ENCODE measurements at places on chromosomes 3 and 15.

DNA sequence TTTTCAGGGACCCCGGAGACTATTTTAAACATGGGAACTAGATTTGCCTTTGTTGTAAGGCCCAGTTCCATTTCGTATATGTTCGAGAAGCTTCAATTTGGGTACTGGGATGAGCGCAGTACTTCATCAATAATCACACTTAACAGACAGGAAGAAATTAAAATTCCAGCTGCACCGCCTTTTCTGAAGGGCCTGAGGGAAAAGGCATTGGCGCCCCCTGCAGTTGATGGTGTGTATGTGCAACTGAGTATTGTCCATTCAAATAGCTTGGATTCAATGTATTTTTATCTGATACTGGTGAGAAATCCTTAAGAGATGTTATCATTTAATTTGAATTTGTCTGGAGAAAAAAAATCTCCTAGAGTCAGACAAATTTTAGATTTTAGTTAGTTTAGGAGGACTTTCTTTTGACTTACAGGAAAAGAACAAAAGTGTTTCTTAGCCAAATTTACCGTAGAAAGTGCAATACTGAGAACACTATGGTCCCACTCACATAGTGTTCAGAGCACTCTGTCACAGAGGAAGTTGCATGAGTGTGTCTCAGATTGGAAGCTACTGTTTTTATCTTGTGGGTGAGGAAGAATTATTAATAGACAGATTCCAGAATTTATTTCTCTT is 5.4 kb upstream of the ALDH1A2 start:
- peak; percentile 77 for DNase-seq

DNA sequence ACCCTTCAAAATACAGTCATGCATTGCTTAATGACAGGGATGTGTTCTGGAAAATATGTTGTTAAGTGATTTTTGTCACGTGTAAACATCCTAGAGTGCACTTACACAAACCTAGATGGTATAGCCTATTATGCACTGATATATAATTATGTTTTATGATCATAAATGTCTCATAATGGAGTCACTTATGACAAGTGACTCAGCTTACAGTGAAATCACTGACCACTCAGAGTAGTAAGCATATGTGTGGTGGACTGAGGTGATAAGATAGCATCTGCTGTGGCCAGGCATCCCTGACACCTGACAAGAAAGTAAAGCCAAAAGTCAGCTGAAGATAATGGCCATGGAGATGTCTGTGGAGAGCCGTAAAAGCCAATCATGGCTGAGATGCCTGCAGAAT is 5.4 kb downstream of the ACAD11 start:
- no peak for DNase-seq

DNA sequence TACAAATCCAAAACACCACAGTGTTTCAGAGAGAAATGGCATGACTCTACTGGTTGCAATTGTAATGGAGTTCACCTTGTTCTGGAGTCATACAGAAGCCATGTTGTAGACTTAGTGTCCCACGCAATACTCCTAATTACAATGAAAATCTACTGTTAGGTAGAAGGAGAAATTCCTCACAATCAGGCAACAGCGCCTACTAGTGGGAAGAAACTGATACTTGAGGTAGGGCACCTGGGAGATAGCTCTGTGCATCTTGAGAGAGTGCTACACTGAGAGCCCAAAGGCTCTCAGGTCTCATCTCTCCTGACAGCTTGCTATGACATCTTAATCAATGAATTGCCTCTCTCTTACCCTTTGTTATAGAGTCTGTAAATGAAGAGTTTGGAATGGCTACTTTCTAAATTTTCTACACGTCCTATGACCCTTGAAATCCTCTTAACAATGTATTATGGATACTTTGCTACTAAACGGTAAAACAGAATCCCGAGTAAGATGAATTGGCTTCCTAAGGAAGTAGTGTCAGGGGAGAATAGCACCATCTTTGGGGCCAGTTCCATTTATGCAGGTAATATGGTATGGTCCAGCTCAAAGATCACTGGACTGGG is 422.7 kb upstream of the TPRG1 start:
- no peak for DNase-seq

- DNase-seq, result peak; percentile 74
Observed at GRCh38 chr3:25448750-25449692, 21.0 kb downstream of the RARB start.
